Caki2 (cell line): ENCODE measurements at places on chromosomes 7 and 10.

DNA sequence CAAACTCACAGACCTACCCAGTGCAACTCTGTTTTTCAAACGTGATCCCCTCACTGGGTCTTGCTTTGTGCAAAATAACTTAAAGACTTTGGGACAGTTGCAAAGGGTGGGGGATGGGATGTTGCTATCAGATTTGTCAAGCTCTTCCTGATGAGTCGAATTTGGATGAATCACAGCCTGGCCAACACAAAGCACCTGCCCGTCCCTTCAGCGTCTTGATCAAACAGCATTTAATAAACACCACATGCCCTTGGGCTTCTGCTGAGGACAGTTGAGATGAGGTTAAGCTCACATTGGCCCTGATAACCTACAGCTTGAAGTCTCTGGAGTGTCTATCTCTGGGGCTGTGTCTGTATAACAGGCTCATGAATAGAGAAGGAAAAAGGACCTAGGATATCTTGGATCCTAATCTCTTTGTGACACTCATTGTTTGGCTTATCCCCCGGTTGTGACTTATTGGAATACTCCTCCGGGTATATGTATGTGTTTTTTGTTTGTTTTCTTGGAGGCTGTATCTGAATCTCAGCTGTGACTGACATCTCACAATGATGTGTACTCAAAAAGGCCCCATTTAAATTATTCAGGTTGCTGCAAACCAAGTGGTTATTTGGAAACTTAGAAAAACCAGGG lies 132.6 kb upstream of the NAMPT start:
- DNase-seq: no peak

DNA sequence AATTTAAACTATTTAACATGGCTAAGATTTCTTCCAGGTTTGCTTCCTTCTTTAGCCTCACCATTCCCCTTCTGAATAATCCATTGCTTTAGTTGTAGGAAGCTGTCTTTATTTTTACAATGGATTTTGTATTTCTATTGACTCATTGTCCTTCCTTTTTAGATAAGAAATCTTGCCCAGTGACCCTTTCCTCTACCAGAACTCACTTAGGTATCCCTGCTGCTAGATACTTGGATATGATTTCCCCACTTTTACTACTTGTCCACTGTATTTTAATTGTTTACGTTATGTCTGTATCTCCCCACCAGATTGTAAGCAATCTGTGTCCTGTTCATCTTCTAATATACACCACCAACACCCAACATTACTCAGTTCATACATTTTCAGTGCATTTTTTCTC lies 47.7 kb upstream of the MDFIC start:
- no peak for DNase-seq

DNA sequence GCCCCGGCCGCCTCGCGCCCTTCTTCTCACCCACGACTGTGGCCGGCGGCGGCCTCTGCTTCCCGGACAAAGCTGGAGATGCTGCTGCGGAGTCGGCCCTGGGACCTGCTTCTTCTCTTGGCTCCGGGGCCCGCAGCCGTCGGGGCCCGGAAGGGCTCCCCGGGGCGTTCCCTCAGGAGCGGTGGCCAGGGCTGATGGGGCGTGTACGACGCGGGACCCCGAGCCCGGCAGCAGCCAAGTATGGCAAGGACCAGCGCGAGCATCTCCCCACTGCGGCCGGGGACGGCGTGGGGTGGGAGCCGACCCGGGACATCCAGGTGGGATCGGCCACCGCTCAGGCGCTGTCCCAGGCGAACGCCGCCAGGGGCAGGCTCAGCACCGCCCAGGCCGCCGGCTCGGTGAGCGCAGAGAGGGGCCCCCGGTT lies 27.6 kb upstream of the BMS1 start:
- DNase-seq: no peak

DNA sequence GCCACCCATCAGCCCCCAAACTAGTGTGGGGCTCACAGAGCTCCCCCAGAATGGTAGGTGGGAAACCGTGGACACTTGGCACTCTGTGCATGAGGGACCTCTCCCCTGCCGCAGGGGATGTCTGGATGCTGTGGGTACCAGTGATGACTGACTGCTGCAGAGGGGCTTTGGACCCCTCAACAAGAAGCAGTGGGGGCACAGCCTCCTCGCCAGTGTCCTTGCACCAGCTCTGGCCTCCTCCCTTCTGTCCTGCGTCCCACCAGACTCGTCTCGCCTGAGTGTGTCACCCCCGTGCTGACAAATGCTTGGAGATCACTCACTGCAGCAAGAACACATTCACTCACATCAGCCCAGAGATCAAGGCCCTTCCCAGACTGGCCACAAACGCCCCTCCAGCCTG lies 37.3 kb upstream of the R3HCC1L start:
- no peak for DNase-seq

DNA sequence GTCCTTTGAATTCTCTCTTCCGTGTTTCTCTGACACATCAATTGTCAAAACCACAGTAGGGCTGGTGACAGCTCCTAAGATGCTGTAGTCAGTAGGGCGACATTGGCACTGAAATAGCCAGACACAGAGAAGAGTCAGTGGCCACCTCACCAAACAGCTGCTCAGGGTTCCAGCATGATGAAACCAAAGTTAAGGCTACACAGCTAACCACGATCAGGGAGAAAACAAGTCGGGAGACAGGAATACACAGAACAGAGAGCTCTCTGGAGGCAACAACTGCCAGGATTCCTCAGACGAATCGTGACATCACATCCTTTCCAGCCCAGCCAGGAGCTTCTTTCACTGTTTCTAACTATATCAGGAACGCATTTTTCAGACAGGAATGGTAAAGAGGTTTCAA lies 922.2 kb downstream of the SORCS1 start:
- DNase-seq: no peak
